ENCODE measurements at places on chromosomes 6 and 20.

DNA sequence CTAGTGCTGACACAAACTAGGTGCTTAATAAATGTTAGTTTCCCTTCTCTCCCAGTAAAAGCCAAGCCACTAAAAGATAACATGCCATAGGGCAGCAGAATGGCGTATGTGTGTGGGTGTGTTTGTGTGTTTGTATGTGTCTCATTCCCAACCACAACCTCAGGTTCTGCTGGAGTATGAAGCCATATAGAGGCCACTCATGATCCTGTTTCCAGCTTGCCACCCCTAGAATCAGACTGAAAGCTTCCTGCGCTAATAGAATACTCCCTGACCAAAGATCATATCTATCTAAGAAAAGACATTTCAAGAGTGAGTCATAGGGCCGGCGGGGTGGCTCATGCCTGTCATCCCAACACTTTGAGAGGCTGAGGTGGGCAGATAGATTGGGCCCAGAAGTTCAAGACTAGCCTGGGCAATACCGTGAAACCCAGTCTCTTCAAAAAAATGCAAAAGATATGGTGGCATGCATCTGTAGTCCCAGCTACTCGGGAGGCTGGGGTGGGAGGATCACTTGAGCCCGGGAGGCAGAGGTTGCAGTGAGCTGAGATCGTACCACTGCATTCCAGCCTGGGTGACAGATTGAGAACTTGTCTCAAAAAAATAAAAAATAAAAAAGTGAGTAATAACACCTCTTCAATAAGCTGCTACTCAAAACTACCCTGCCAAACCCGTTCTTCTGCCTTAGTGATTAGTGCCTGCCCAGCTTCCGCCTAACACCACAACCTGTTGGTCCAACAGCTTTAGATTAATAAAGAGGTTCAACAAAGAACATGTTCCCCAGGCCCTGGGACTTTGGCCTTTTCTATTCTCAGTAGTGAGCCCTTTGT, 11.8 kb upstream of the SNRPC start:
- H3K4me1 ChIP-seq = peaks cover 82% of the 10 kb centered on the region
- no peaks in the 10 kb centered on the region for H3K36me3 ChIP-seq
- H3K27ac ChIP-seq = peak overlapping the region; percentile 57

GRCh38 chr6:127299522-127300240, 33.0 kb downstream of the RNF146 start:
- H3K36me3 ChIP-seq = peaks cover 10% of the 10 kb centered on the region
- no peak overlapping the region for H3K27ac ChIP-seq
- peaks cover 22% of the 10 kb centered on the region for H3K4me1 ChIP-seq

GRCh38 chr6:168264593-168265335, 54.8 kb downstream of the DACT2 start:
- peak overlapping the region; percentile 65 for H3K4me3 ChIP-seq
- peak; percentile 91 for DNase-seq
- H3K27ac ChIP-seq = peak overlapping the region; percentile 79
- H3K4me1 ChIP-seq = peaks cover 86% of the 10 kb centered on the region
- no peaks in the 10 kb centered on the region for H3K36me3 ChIP-seq

GRCh38 chr6:91098006-91098405, 511.1 kb upstream of the MAP3K7 start:
- H3K4me3 ChIP-seq = no peak overlapping the region

- H3K27me3 ChIP-seq = no peaks in the 10 kb centered on the region
- no peaks in the 10 kb centered on the region for H3K36me3 ChIP-seq
- H3K4me3 ChIP-seq = no peak overlapping the region
- no peak for DNase-seq
These were observed 4.1 kb downstream of the SPTLC3 start for GRCh38 chr20:13012886-13013285.

GRCh38 chr6:75283907-75284631, 523 bp downstream of the TMEM30A start:
- peak overlapping the region; percentile 75 for H3K27ac ChIP-seq
- peak; percentile 25 for DNase-seq
- H3K4me3 ChIP-seq = peak overlapping the region; percentile 85
- H3K4me1 ChIP-seq = peaks cover 51% of the 10 kb centered on the region
- H3K36me3 ChIP-seq = peaks cover 2% of the 10 kb centered on the region

DNA sequence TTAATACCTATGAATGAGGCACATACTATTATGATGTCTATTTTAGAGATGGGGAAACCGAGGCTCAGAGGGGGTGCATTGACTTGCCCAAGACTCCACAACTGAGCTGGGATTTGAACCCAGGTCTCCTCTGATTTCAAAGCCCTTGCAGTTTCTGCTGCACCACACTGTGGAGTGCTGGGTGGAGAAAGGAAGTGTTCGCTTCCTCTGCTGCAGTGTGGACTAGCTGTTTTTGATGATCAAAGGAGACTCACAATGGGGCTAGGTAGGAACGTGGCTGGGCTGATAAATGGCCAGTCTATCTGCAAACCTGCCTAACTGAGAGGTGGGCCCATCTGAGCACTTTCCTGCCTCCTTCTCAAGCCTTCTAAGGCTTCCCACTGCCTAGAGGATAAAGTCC, 87.2 kb downstream of the CD40 start:
- no peak overlapping the region for H3K4me3 ChIP-seq
- no peaks in the 10 kb centered on the region for H3K36me3 ChIP-seq
- H3K27me3 ChIP-seq = peaks cover 15% of the 10 kb centered on the region
- H3K4me1 ChIP-seq = no peaks in the 10 kb centered on the region
- no peak overlapping the region for H3K27ac ChIP-seq
- no peak for DNase-seq

DNA sequence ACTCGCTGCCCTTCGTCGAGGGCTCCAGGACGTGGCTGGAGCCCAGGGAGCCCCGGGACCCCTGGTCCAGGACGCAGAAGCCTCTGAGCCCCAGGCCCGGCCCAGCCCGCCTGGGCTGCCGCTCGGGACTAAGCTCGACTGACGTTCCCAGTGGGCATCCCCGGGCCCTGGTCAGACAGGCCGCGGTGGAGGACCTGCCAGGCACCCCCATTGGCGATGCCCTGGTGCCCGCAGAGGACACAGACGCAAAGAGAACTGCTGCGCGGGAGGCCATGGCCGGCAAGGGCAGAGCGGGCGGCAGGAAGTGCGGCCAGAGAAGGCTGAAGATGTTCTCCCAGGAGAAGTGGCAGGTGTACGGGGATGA, 28.9 kb downstream of the ZNF831 start:
- no peak overlapping the region for H3K4me3 ChIP-seq
- no peaks in the 10 kb centered on the region for H3K4me1 ChIP-seq
- no peak for DNase-seq
- no peaks in the 10 kb centered on the region for H3K36me3 ChIP-seq

DNA sequence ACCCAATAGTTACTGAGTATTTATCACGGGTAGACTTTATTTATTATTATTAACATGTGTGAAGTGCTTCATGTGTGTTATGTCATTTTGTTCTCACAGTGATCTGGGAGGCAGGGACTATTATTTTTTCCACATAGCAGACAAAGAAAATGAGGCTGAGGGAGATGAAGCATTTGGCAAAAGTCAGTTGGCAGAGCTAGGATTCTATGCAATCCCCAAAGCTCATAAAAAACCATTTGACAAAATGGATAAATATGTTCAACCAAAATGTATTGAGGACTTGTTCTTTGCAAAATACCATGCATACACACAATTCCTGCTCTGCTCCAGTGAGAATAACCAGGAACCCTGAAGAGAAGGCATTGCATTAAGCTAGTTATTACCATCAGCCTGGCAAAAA, 184.4 kb downstream of the HS3ST5 start:
- H3K4me1 ChIP-seq = peaks cover 53% of the 10 kb centered on the region
- no peaks in the 10 kb centered on the region for H3K27me3 ChIP-seq
- no peaks in the 10 kb centered on the region for H3K36me3 ChIP-seq
- DNase-seq = no peak
- H3K4me3 ChIP-seq = no peak overlapping the region

- peaks cover 51% of the 10 kb centered on the region for H3K4me1 ChIP-seq
- no peak overlapping the region for H3K27ac ChIP-seq
- H3K27me3 ChIP-seq = no peaks in the 10 kb centered on the region
These were observed 13.3 kb downstream of the ELOVL5 start for GRCh38 chr6:53335224-53335994.

DNA sequence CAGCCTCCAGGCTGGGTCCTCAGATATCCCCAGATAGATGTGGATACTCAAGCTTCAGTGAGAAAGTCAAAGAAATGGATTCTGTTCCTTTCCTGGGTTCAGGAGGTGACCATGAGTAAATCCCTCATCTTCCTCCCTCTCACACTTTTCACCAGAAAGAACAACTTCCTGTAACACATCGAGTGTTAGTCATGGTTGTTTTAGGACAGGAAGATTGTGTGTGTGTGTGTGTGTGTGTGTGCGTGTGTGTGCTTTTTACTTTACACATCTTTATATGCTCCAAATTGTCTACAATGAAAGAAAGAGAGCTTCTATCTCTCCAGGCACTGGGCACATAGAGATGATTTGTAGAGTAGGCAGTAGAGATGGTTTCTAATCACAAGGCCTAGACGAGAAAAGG, 139.9 kb downstream of the TBXT start:
- no peak overlapping the region for H3K4me3 ChIP-seq
- no peak overlapping the region for H3K27ac ChIP-seq
- peaks cover 19% of the 10 kb centered on the region for H3K27me3 ChIP-seq
- H3K36me3 ChIP-seq = no peaks in the 10 kb centered on the region
- DNase-seq = no peak

Measured in HepG2 (cell line).